ENCODE measurements at places on chromosomes 5 and 9.

DNA sequence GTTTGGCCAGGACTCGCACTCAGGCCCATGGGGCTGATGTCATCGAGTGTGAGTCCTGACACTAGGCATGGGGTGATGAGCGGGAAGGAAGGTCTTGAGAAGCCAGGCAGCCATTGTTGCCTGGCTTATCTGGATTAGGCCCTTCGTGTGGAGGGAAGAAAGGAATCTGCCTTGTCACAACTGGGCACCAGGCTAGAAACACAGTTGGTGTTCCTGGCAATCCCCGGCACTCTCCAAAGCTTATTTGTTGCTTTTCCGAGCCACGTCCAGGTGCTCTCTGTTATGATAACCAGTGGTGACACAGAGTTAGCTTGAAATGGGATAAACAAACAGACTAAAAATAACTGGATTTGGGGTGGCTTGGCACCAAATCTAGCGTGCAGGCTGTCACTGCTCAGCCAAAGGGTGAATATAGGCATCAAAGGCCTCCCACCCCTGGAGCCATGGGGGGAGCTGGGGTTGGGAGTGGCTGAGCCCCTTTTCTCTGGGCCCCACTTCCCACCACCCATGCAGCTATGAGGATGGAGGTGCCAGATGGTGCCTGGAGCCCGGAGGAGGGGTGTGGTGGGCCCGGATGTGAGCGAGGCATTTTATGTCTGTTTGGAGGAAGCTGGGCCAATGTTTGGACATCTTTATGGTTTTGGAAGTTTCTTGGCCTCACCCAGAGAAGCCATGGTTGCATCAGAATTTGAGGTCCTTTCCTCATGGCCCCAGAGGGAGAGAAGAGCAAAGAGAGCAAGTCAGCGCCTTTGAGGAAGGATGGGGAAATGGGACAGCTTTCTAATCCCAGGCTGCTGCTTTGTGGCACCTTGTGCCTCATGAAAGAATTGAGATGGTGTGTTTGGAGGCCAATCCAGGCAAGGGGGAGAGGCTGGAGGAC lies 98.0 kb upstream of the PITX1 start:
- no peak for DNase-seq

GRCh38 chr9:89440548-89440947 lies 57.4 kb downstream of the SEMA4D start:
- DNase-seq = no peak

DNA sequence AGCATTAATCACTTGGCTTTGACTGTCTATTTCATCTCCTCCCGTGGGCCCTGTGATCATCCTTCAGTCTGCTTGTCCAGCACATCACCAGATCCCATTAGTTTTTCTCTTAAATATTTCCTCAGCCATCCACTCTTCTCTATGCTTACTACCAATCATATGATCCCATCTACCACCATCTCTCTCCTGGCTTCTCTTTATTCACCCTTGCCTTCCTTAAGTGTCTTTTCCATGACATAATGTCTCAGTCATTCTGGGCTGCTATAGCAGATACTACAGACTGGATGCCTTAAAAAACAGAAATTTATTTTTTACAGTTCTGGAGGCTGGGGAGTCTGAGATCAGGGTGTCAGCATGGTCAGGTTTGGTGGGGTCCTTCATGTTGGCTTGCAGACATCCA lies 208.4 kb upstream of the PPP1R2B start:
- DNase-seq = no peak

DNA sequence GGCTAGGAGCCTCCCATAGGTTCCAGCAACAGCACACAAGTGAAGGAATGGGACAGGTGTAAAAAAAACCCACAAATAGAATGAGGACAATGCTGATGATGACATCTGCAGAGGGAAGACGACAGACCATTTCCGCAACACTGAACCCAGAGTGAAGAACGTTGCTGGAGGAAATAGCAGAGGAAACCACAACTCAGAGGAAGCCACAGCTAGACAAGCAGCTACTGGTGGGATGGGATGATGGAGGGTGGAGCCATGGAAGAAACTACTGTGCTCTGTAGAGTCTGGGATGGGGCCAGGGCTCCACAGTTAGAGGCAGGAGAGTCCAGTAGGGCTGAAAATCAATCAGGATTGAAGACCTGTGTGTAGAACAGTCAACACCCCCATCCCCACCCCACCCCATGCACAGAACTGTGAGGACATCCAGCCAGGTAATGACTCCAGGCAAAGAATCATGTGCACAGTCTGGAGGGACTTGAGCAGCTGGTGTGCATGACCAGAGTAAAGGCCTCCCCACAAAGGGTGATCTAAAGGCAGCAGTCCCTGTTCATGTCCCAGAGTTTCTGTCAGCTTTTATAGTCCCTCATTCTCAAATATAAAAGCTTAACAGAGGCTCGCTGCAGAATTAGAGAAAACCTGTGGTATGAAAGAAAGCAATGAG lies 65.2 kb upstream of the SPIN1 start:
- DNase-seq = peak; percentile 8

GRCh38 chr5:150063638-150064037 lies 22.7 kb downstream of the CSF1R start:
- DNase-seq = no peak

GRCh38 chr5:43664501-43665040 lies 61.6 kb downstream of the NNT start:
- DNase-seq = no peak

- no peak for DNase-seq
These were observed 518.2 kb downstream of the TLR4 start for GRCh38 chr9:118222375-118222774.

DNA sequence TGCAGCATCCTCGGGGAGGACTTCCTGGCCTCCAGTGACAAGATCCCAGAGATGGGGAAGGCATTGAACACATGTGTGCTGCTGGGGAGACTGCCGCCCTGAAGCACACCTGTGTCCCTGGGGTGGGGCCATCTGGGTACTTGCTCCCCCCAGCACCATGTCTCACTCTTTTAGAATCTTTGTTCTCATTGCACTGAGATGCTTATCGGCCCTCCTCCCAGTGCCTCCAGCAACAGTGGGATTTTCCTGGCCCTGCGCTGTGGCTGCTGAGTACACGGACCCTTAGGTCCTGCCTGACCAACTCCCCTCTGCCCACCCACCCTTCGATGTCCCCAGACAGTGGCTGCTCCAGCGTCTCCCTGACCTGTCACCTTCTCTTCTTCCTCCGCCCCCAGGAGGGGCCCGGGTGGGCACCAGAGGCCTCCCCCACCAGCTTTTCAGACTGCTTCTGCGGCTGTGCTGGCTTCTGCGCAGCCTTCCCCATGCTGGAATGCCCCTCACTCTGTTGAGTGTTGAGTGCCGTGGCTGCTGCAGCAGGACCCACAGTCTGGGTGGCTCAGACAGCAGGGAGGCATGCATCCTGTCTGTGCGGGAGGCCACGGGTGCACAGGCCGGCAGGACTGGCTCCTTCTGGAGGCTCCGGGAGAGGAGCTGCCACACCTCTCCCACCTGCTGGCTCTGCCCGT lies 145.9 kb upstream of the IRX2 start:
- no peak for DNase-seq

- no peak for DNase-seq
These were observed 125.5 kb downstream of the CDK5RAP2 start for GRCh38 chr9:120454467-120454866.

DNA sequence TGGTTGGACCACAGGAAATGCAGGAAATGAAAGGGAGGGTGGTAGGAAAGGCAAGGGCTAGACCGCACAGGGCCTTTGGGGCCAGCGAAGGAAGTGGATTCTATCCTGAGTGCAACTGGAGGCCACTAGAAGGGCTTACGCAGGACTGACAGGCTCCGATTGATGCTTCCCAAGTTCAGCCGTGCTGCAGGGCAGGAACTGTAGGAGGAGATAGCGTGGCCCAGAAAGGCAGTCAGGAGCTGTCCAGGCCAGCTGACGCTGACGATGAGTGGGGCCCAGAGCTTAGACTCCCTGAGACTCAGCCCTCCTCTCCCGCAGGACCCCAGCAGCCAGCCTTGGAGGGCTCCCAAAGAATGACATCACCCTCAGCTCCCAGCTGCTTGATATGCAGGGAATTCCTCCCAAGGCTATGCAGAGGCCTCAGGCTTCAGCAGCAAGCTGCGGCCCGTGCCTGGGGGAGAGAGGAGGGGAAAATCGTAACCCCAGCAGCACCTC lies 48.8 kb downstream of the KCNIP1 start:
- no peak for DNase-seq

- DNase-seq = no peak
These were observed 39.3 kb downstream of the CRB2 start for GRCh38 chr9:123395276-123395688.

- no peak for DNase-seq
These were observed 13.0 kb downstream of the SMIM3 start for GRCh38 chr5:150791536-150791935.

- DNase-seq = no peak
These were observed 14.0 kb downstream of the ARL15 start for GRCh38 chr5:54296386-54296785.

GRCh38 chr5:9428272-9428671 lies 117.6 kb downstream of the SEMA5A start:
- no peak for DNase-seq

- DNase-seq = no peak
These were observed 480.6 kb downstream of the NR2F1-AS1 start for GRCh38 chr5:93100428-93100827.

DNA sequence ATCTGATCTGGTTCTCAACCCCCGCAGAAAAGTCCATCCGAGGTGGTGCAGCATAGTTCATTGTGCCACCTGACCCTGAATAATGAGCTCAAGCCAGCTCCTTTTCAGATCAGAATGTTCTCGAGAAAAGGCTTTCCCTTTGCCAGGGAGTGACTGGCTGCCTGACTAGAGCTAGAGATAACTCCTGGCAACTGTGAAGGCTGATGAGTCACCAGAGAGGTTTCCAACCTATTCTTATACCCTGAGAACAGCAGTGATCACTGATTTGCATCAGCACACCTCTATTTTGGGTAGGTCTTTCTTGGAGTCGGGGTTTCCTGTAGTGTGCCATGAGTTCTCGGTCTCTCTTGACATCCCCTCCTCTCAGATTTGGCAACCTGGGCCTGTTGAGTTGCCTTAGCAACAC lies 127.9 kb downstream of the PIK3R1 start:
- DNase-seq = no peak

DNA sequence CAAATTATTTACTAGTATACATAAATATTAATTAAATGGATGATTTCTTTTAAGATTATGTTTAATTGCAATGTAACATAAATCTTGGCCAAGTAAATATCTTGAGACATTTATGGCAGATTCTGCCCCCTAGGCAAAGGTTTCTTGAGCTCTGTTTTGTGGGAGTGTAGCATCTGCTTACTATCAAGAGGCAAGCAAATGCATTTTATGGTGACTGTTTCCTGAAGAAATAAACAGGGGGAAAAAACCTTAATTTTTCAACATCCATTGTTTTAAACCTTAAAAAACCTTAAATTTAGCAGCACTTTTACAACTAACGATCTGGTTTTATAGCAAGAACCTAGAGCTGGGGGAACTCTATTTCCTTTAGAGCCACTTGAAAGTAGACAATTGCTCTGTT lies 25.7 kb upstream of the FREM1 start:
- no peak for DNase-seq

DNA sequence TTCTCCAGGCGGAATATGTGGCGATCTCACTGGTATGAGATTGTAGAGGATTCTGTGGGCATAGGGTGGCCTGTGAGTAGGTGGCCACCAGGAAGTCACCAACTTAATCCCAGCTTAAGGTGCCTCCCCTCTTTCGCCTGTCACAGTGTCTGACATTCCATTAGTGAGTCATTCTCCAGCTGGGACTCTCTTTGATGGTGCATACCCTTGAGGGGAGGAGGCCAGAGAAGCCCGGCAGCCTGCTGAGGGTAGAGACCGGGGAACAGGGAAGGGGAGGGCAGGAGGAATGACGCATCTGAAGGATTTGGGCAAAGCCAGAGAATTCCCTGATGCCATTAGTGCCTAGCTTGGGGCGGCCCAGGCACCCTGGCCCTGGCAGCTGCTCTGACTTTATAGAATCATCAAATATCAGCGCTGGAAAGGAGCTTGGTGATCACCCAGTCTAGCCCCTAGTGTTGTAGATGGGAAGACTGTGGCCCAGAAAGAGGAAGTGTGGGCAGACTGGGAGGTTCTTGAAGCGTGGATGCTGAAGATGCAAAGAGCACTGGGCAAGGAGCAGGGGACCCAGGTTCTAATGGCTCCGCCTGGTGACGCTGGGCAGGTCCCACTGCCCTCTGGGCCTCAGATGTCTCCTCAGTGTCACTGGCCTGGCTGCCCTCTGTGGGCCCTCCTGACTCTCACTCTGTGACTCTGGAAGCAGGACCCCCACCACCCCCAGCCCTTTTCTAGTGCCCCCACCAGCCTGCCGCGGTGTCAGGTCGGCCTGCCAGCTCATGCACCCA lies 41.4 kb downstream of the DAB2IP start:
- DNase-seq = no peak

DNA sequence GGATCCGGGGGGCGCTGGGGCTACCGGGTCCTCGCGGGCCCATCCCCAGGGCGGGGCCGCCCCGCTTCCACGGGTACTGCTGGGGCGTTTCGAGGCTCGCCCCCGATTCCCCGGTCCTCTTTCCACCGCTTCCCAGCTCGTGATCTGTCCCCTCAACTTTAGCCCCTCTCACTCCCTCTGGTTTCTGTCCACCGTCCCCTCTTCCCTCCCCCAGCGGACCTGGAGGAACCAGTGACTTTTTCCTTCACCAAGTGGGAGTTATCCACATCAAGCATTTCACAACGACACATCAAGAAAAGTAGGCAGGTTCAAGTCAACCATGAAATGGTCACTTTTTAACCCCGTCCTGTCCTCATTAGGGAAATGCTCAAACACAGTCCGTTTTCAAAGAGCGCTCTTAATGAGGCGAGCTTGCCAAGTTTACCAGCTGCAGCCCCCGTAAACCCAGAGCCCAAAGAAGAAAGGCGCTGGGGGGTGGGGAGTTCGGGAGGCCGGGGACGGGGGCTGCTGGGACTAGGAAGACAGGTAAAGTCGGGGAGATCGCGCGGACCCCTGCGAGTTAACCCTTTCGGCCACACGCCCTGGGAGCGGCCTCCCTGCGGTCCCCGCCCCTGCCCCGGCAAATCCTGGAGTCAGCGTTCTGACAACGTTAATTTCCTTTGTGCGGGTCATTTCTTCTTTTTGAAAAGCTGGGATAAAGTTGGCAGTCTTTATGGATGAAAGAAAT lies 2.1 kb upstream of the NFIB start:
- DNase-seq = no peak

GRCh38 chr5:35133186-35133585 lies 85.4 kb upstream of the AGXT2 start:
- no peak for DNase-seq

- DNase-seq = no peak
These were observed 213.7 kb downstream of the ROR2 start for GRCh38 chr9:91736311-91736710.

DNA sequence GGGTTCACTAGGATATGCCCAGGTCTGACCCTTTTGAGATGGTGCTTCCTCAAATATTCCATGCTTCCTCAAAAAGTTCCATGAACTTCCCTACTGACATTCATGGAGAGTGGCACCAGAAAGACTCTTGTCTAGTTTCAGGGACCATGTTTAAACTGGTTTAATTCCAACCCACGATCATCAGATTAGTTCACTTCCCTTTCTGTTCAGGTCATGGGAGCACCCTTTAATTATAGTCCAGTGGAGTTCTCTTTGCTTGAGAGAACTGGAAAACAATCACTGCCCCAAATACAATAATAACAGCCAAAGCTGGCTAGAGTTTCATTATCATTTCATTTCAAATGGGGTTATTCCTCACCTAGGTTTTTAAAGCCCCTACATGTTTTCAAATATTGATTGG lies 9.7 kb upstream of the ERBIN start:
- DNase-seq = no peak

- DNase-seq = no peak
These were observed 65.3 kb downstream of the RXRA start for GRCh38 chr9:134391319-134392231.

GRCh38 chr9:132037458-132037857 lies 42.2 kb downstream of the MED27 start:
- DNase-seq = no peak

Measured in stimulated activated CD8-positive, alpha-beta memory T cell treated with anti-CD3 and anti-CD28 coated beads, Interleukin-2, amount 100 ng/mL, for 1 hour (primary cell).